ENCODE measurements at places on chromosomes 16 and 17.

GRCh38 chr17:27381007-27381501 lies 75.2 kb upstream of the KSR1 start:
- peak; percentile 91 for DNase-seq

DNA sequence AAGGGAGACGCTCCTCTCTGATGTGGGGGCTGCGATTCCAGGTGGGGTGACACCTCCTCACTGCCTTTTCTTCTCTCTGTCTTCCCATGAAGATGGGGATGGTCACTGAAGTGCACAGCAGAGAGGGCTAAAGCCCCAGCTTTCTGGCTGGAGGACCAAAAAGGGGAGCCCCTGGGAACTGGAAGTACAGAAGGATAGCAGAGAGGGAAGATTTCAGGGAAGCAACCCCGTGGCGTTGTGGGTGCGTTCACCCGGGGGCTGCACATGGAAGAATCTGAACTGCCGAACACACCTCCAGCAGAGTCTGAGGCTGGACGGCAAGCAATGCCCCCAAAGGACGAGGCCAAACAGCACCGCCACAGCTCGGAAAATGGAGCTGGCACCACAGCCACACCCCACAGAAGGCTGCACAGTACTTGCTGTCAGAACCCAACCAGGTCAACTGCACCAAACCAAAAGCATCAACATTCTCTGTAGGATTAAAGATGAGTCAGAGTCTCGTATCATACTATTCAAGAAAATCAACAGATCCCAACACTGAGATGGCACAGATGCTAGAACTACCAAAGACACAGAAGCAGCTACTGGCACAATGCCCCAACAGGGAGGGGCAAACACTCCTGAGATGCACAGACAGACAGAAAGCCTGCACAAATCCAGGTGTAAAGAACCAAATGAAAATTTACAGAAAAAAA lies 49.9 kb downstream of the MAP1LC3B start:
- no peak for DNase-seq

GRCh38 chr17:22463110-22463850 lies 771.0 kb downstream of the KCNJ18 start:
- no peak for DNase-seq

DNA sequence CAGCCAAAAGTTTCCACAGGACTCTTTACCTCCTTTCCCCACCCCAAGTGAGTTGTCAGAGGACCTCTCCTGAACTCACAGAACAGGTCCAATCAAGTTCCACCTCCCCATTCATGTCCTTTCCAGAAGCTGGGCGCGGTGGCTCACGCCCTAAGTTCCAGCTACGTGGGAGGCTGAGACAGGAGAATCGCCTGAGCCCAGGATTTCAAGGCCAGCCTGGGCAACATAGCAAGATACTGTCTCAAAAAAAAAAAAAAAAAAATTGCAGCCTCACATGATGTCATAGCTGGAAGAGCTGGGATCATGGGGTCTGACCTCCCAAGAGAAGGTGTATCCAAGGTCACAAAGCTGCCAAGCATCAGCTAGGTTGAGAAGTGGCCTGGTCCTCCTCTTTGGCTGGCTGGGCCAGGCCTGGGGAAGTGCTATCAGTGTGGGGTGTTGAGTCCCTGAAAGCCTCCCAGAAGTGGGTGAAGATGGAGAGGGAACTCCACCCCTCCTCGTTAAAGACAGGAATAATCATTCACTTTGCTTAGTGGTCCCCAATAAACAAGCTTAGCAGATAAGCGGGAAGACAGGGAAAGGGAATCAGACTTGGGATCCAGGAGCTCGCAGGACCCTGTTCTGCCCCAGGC lies 5.5 kb upstream of the MNT start:
- DNase-seq = no peak

DNA sequence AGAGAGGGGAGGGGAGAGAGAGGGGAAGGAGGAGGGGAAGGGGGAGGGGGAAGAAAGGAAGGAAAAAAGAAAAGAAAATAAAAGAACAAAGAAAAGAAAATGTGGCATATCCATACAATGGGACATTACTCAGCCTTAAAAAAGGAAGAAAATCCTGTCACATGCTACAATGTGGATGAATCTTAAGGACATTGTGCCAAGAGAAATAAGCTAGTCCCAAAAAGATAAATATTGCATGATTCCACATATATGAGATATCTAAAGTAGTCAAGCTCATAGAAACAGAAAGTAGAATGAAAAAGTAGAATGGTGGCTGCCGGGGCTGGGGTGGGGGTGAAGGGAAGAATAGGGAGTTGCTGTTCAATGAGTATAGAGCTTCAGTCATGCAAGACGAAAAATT lies 40.4 kb downstream of the CNGB1 start:
- DNase-seq = no peak

GRCh38 chr17:19678581-19679453 lies 30.3 kb downstream of the ALDH3A2 start:
- no peak for DNase-seq

DNA sequence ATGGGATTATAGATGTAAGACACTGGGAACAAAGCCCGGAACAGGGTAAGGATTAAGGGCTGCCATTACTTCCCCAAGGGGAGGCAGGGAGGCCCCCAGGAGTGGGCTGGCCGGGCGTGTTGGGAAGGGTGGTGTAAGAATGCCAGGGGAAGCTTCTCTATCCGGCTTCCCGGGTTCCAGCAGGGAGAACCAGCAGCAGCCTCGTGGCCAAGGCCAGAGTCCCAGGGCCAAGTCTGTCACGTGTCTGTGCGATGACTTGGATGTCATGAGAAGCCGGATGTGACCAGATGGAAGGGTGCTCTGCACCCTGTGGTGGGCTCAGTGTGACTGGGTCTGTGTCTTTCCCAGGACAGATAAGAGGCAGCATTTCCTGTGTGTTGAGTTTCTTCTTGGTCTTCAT lies 52.1 kb downstream of the SCNN1B start:
- DNase-seq = no peak

- DNase-seq = no peak
These were observed 10.3 kb downstream of the KRABD2 start for GRCh38 chr17:8366231-8366630.

DNA sequence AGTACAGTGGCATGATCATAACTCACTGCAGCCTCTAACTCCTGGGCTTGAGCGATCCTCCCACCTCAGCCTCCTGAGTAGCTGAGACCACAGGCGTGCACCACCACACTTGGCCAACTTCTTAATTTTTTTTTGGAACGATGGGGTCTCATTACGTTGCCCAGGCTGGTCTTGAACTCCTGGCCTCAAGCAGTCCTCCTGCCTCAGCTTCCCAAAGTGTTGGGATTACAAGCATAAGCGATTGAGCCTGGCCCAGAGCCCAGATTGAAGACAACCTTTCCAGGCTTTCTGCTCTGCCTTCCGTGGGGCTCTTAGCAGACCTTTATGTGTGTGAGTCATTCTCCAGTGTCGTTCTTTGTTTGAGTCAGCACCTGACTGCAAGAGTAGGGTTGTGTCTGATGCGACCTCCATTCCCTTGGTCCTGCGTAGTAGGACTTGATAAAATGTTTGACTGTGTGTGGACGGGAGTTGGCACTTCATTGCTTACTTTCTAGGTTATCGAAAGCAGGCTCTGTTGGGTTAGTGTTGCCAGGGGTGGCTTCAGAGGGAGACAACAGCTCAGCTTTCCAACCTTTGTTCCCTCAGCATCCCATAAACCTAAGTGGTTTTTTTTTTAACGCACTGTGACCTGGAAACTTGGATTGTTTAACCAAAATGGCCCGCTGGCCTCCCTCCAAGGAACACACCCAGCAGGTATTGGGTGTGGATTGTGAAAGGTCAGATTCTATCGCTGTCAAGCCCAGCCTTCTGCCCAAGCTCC lies 26.4 kb downstream of the EEF2K start:
- no peak for DNase-seq

DNA sequence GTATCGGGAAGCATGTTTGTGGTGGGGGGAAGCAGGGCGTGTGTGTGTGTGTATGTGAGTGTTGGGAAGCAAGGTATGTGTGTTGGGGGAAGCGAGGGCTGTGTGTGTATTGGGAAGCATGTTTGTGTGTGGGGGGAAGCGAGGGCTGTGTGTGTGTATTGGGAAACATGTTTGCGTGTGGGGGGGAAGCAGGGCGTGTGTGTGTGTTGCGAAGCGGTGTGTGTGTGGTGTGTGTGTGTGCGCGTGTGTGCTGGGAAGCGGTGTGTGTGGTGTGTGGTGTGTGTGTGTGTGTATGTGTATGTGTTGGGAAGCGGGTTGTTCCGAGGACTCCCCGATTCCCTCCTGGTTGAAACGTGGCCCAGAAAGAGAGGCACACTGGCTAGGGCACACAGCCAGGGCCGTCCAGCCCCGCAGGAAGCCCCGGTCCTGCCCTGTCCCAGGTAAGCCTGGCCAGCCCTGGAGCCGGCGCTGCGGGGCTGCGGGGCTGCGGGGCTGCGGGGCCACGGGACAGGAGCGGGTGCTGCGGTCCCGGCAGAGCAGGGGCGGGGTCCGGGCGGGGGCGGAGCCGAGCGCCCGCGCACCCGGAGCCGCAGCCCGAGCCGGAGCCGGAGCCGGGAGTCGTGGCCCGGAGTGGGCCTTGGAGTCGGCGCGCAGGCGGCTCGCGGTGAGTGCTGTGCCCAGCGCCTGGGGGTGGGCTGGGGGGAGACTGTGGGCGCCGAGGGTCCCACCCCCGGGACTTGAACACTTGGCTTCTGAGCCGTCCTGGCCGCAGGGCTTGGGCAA lies at the start of gene NOD2:
TSS of gene NOD2 (plus strand) at position 608 of the 783 bp plus-strand sequence. CDS start 5,890 bp downstream, outside the sequence.
- peak; percentile 73 for DNase-seq

- DNase-seq = no peak
These were observed 7.9 kb downstream of the NAT9 start for GRCh38 chr17:74768069-74768762.
